NB4 (cell line): ENCODE measurements at places on chromosomes 3 and 15.

GRCh38 chr3:14561051-14561960 is 21.2 kb upstream of the GRIP2 start:
- no peak for DNase-seq

DNA sequence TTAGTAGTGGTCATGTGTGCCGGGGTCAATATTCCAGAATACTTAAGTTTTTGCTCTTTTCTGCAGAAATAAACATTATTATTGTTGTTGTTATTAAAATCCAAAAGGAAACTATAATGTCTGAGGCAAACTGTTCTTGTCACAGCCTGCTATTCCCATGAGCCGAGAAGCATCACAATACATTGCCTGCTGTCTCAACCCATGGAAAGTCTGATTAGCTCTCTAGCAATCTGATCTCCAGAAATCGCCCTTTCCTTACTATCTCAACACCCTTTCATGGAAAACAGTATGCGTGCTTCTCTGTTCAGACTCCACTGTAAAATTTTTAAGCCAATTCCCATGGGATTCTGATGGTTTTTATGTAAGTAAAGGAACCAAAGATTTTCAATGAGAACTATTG is 811.0 kb downstream of the TUSC7 start:
- DNase-seq: no peak

DNA sequence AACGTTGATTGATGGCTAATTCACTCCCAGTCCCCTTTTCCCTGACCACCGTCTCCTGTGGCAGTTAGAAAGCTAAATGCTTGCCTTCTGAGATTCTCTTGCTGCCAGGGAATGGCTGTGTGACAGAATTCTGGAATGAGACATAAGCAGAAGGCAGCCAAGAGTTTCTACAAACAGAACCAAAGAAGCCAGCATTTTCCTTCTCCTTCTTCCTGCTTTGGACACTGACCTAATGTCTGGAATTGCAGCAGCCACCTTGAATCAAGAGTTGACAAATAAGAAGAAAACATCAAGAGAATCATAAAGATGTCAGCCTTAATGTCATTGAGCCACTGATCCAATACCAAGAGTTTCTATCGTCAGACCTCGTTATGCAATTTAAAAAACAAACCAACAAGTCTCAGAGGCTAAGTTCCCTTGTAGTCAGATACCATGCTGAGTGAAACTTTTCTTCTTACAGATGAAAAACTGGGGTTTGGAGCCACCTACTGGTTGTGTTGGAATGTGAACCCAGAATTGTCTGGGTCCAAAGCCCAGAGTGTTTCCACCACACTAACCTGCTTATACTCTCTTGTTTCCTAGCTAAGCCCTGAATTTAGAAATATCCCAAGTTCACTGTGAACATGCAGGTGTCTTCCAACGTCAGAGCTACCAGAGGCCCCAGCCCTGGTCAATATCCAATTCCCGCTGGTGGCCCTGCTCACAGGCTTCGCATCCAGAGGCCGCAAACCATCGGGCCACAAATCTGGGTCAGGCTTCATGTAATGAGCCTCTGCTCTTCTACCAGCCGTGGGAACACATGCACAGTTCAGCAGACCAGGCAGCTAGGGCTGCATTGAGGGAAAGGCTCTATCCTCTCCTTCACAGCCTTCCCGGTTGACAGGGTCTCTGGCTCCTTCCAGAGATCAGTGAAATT is 42.5 kb downstream of the MCF2L2 start:
- DNase-seq: peak; percentile 79

DNA sequence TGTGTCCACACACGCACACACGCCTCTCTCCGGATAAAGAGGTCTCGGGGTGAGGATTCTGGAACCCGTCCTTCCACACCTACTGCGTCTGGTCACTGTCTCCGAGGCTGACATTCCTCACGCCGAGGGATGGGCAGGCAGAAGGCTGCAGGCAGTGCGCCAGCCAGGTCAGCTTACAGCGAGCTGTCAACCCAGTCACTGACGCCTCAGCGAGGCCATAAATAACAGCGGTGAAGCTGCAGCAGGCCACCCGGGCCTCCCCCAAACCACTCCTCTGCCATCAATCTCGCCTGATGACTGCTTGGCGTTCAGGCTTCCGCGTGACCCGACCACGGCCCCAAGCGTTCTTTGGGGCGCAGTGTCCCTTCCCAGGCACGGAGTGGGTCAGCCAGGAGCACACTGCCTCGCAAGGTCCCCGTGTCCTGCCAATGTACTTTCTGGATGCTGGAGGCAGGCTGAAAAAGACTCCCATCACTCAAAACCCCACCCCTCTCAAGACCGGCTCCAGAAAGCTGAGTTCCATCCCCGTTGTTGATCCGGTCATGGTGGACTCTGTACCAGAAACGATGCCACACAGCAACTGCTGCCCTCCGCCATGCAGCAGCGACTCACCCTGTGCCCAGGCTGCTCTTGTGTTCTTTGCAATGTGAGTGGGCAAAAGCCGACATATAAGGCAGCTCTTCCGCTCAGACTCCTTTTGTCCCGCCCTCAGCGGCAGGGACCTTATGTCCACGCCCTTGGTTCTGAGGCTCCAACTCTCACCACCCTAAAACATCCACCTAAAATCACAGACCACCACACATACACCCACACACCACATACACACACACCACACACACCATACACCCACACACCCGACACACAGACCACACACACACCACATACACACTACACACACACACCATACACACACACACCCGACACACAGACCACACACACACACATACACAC is 27.1 kb downstream of the CPN2 start:
- peak; percentile 25 for DNase-seq

GRCh38 chr3:71075494-71075893 is 508.0 kb downstream of the FOXP1 start:
- DNase-seq: no peak

DNA sequence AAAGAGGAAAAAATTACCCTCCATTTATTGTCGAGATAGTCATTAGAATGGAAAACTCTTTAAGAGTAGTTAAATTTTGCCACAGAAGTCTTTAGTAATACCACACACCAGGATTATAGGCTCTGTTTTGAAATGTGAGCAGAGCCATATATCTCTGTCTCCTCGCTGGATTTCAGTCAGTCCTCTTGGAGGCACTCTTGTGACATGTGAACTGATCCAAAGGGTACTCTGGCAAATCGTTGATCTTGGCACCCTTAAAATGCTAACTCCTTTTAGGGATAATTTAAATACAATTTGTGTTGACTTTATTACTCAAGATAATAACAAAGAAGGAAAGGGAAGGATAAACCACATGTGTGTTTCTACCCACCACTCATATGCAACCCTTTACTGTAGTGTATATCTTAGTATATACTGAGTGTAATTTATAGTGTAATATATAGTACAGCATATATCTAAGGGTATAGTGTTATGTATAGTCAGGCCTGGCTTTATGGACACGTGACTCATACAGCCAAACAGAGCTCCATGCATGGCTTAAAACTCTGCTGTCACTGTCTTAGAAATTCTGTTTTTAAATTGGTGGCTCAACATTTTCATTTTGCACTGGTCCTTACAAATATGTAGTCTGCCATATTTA is 12.3 kb upstream of the KPNA4 start:
- DNase-seq: no peak

- no peak for DNase-seq
These were observed 15.4 kb upstream of the ATP2C1 start for GRCh38 chr3:130878464-130878863.
